ENCODE measurements at places on chromosomes 4 and X. TPM values are rescaled to one million over a fixed set of nuclear protein-coding genes. Genes with fewer than 3 reads are reported as not detected.

- H3K4me3 ChIP-seq: no peak overlapping the region
- H3K4me1 ChIP-seq: peaks cover 8% of the 10 kb centered on the region
- no peaks in the 10 kb centered on the region for H3K27me3 ChIP-seq
- no peaks in the 10 kb centered on the region for H3K36me3 ChIP-seq
- peak overlapping the region; percentile 74 for H3K27ac ChIP-seq
- DNase-seq: no peak
Observed at GRCh38 chr4:122796801-122797404, 29.7 kb upstream of the FGF2 start.

DNA sequence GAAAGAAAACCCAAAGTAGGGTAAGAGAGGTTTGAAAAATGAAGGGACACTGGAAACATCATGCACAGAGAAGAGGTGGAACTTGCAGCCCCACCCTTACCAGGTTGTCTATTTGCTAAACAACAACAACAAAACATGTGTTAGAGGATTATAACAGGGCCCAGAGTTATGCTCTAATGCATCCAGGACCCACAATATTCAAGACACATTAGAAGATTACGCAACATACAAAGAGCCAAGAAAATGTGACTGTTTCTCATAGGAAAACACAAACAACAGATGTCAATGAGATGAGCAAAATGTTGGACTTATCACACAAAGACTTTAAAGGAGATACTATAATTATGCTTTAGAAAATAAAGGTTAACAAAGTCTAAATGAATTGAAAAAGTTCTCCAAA lies 128.5 kb downstream of the LRBA start:
- no peak for DNase-seq
- no peaks in the 10 kb centered on the region for H3K27me3 ChIP-seq
- no peaks in the 10 kb centered on the region for H3K4me1 ChIP-seq
- H3K36me3 ChIP-seq: no peaks in the 10 kb centered on the region
- no peak overlapping the region for H3K27ac ChIP-seq
- H3K4me3 ChIP-seq: no peak overlapping the region

DNA sequence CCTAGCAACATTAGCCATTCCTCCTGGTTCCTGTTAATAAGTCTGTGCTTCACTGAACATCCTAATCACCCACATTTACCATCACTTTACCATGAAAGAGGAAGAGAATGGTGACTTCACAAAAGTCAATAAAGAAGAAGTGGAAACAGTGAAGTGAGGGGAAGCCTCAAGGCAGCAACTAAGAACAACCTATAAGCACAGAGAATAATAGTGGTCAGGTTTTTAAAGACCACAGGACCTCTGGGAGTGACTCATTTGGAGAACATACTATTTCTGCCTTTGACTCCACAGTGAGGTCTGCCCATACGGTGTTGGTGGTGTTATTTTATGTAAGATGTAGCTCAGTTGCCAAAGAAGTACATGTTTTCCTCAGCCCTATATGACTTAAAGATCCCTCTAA lies 86.0 kb upstream of the TET2 start:
- H3K4me1 ChIP-seq: no peaks in the 10 kb centered on the region
- DNase-seq: no peak
- no peaks in the 10 kb centered on the region for H3K27me3 ChIP-seq
- H3K4me3 ChIP-seq: no peak overlapping the region
- no peaks in the 10 kb centered on the region for H3K36me3 ChIP-seq

- H3K27me3 ChIP-seq: no peaks in the 10 kb centered on the region
- H3K4me3 ChIP-seq: no peak overlapping the region
- no peak for DNase-seq
- H3K4me1 ChIP-seq: no peaks in the 10 kb centered on the region
- no peaks in the 10 kb centered on the region for H3K36me3 ChIP-seq
Observed at GRCh38 chr4:12734586-12734985, 749.6 kb downstream of the RAB28 start.

- H3K27me3 ChIP-seq: no peaks in the 10 kb centered on the region
- H3K27ac ChIP-seq: no peak overlapping the region
- no peak for DNase-seq
Observed at GRCh38 chr4:148145475-148145874, 296.7 kb downstream of the NR3C2 start.

DNA sequence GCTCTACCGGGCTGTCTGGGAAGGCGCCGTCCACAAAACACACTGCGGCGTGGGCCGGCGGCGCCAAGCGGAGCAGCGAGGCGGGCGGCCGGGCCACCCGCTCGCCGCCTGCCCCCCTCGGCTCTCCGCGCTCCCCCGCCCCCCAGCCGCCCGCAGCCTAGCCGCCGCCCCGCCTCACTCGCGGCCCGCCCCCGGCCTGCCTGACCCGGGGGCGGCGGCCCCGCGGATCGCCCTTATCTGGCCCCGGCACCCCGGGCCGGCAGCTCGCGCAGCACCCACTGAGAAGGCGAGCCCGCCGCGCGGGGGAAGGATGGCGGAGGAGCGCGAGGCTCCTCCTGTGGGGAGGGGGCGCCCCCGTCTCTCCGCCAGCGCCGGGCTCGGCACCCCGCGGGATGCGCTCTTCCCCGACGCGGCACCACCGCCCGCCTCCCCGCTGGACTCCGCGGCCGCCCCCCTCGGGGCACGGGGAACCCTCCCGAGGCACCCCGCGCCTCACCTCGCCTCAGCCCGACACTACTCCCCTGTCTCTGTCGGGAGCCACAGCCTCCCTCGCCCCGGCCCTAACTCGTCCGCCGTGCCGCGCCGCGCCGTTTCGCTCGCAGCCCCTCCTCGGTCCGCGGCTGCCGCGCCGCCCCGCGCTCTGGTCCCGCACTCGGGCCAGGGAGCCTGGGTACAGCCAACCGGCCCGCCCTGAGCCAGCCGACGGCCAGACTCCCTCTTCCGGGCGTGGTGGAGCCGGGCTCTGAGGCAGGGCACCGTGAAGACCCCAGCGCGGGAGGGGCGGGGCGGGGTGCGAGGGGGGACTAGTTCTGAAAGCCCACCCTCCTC lies 566 bp downstream of the ATP11C start:
- no peaks in the 10 kb centered on the region for H3K27me3 ChIP-seq
- H3K4me1 ChIP-seq: no peaks in the 10 kb centered on the region
- H3K36me3 ChIP-seq: no peaks in the 10 kb centered on the region

- no peak for DNase-seq
- H3K36me3 ChIP-seq: no peaks in the 10 kb centered on the region
- no peaks in the 10 kb centered on the region for H3K27me3 ChIP-seq
- H3K4me3 ChIP-seq: no peak overlapping the region
- no peak overlapping the region for H3K27ac ChIP-seq
- no peaks in the 10 kb centered on the region for H3K4me1 ChIP-seq
Observed at GRCh38 chrX:21905313-21905712, 35.2 kb upstream of the SMS start.

- no peaks in the 10 kb centered on the region for H3K27me3 ChIP-seq
- H3K4me1 ChIP-seq: no peaks in the 10 kb centered on the region
- no peak for DNase-seq
- H3K36me3 ChIP-seq: no peaks in the 10 kb centered on the region
- no peak overlapping the region for H3K27ac ChIP-seq
- H3K4me3 ChIP-seq: no peak overlapping the region
Observed at GRCh38 chrX:119655125-119655524, 37.8 kb downstream of the SEPTIN6 start.

GABRG1 gene
- total RNA-seq: not detected

- DNase-seq: no peak
- H3K27me3 ChIP-seq: no peaks in the 10 kb centered on the region
- no peak overlapping the region for H3K27ac ChIP-seq
- H3K4me3 ChIP-seq: no peak overlapping the region
- no peaks in the 10 kb centered on the region for H3K4me1 ChIP-seq
Observed at GRCh38 chr4:7182616-7183015, 9.7 kb upstream of the SORCS2 start.

GRCh38 chr4:106587558-106587957 lies 219.0 kb upstream of the GIMD1 start:
- no peaks in the 10 kb centered on the region for H3K27me3 ChIP-seq
- H3K4me1 ChIP-seq: peaks cover 12% of the 10 kb centered on the region
- H3K27ac ChIP-seq: no peak overlapping the region
- H3K4me3 ChIP-seq: no peak overlapping the region
- H3K36me3 ChIP-seq: no peaks in the 10 kb centered on the region
- no peak for DNase-seq

DNA sequence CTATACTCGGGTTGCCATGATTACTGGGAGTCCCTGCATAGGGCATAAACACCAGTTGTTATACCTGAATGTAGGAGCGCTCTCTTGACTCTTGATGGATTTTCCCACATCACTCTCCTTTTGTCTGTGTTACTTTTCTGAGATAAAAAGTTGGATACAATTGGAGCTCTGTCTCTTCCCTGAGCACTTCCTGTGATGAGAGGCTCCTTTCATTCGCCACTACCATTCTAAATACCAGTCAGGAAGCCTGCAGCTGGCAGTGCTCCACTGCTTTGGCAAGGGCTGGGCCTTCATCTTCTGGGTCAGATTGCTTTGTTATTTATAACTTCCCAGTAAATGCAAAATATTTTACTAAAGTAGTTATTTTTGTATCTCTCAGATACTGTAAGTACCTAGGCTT lies 13.9 kb downstream of the TCEANC start:
- DNase-seq: no peak
- H3K27ac ChIP-seq: no peak overlapping the region
- H3K4me1 ChIP-seq: peaks cover 6% of the 10 kb centered on the region
- no peaks in the 10 kb centered on the region for H3K27me3 ChIP-seq
- H3K36me3 ChIP-seq: no peaks in the 10 kb centered on the region

GRCh38 chr4:168070903-168071302 lies 21.4 kb upstream of the ANXA10 start:
- no peaks in the 10 kb centered on the region for H3K27me3 ChIP-seq
- H3K4me3 ChIP-seq: no peak overlapping the region
- H3K4me1 ChIP-seq: no peaks in the 10 kb centered on the region
- no peak for DNase-seq
- H3K27ac ChIP-seq: no peak overlapping the region

- H3K4me3 ChIP-seq: peak overlapping the region; percentile 97
- H3K27ac ChIP-seq: no peak overlapping the region
- H3K27me3 ChIP-seq: no peaks in the 10 kb centered on the region
Observed at GRCh38 chr4:169622566-169622965, 2.2 kb downstream of the CLCN3 start.

GRCh38 chr4:61514991-61515390 lies 314.9 kb downstream of the ADGRL3 start:
- H3K36me3 ChIP-seq: no peaks in the 10 kb centered on the region
- no peak overlapping the region for H3K27ac ChIP-seq
- no peak overlapping the region for H3K4me3 ChIP-seq
- no peak for DNase-seq

DNA sequence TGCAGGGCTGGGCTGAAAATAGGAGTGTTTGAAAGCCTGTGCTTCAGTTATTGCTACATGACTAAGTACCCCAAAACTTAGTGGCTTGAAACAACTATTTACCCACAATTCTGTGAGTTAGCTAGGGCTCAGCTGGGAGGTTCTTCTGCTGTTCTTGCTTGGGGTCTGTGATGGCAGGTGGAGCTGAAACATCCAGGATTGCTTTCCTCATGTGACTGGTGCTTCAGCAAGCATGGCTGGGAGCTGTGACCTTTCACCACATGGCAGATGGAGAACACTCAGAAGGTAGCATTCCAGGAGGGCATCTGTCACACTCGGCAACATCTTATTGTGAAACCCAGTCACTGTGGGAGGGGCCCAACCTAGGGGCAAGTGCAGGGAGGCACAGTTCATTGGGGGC lies 57.0 kb upstream of the TBC1D14 start:
- no peak overlapping the region for H3K4me3 ChIP-seq
- peaks cover 27% of the 10 kb centered on the region for H3K4me1 ChIP-seq
- peaks cover 7% of the 10 kb centered on the region for H3K36me3 ChIP-seq
- H3K27me3 ChIP-seq: no peaks in the 10 kb centered on the region

GRCh38 chr4:102441978-102442911 lies 58.9 kb upstream of the NFKB1 start:
- no peak overlapping the region for H3K4me3 ChIP-seq
- no peaks in the 10 kb centered on the region for H3K36me3 ChIP-seq
- no peak overlapping the region for H3K27ac ChIP-seq

GRCh38 chrX:134174859-134175258 lies 62.1 kb upstream of the CCDC160 start:
- H3K27me3 ChIP-seq: no peaks in the 10 kb centered on the region
- H3K4me3 ChIP-seq: no peak overlapping the region
- no peaks in the 10 kb centered on the region for H3K36me3 ChIP-seq
- no peak for DNase-seq

GRCh38 chrX:16796298-16796697 lies 10.0 kb downstream of the TXLNG start:
- H3K36me3 ChIP-seq: no peaks in the 10 kb centered on the region
- H3K4me1 ChIP-seq: no peaks in the 10 kb centered on the region
- no peak overlapping the region for H3K4me3 ChIP-seq
- no peak for DNase-seq
- no peak overlapping the region for H3K27ac ChIP-seq

MFAP3L gene
- total RNA-seq: 11.4 TPM

SSX2B gene
- not detected for total RNA-seq

MID1 gene
- 37.7 TPM for total RNA-seq

IL2 gene
- not detected for total RNA-seq
